ENCODE measurements at places on chromosomes 12 and 14.

GRCh38 chr14:91380123-91380522 lies 37.5 kb downstream of the CCDC88C start:
- no peak for DNase-seq

- DNase-seq, result peak; percentile 5
These were observed 415.2 kb upstream of the OR4E1 start for GRCh38 chr14:22088614-22089342.

DNA sequence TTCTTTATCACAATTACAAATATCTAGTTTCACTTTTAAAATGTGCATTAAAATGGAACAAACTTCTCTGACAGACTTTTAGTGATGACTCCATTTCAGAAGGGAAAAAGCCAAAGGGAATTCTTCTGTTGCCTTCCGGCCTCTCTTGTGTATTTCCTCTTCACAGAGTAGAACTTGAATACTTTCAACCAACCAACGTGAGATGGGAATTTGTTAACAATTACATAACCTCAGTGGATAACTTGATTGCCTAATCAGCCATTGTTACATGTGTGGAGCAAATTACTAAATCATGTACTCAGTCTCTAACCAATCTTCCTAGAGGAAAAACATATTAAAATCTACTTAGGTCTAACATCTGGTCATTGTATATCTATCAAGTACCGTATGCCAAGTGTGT lies 291.1 kb downstream of the SYT1 start:
- peak; percentile 22 for DNase-seq

DNA sequence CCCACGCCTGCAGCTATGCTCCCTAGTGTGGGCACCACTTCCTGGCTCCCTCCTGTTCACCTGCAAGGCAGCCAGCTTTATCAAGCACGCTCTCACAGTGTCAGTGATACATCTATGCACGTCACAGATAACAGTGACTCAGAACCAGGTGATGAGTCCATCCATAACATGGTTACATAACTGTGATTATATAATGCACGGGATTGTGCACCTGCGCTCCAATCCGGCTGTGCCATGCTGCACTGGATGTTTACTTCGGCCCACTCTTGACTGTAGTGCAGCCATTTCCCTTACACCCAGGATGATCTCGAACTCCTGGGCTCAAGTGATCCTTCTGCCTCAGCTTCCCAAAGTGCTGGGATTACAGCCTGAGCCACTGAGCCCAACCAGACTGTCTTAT lies 38.4 kb upstream of the CEP83 start:
- no peak for DNase-seq

DNA sequence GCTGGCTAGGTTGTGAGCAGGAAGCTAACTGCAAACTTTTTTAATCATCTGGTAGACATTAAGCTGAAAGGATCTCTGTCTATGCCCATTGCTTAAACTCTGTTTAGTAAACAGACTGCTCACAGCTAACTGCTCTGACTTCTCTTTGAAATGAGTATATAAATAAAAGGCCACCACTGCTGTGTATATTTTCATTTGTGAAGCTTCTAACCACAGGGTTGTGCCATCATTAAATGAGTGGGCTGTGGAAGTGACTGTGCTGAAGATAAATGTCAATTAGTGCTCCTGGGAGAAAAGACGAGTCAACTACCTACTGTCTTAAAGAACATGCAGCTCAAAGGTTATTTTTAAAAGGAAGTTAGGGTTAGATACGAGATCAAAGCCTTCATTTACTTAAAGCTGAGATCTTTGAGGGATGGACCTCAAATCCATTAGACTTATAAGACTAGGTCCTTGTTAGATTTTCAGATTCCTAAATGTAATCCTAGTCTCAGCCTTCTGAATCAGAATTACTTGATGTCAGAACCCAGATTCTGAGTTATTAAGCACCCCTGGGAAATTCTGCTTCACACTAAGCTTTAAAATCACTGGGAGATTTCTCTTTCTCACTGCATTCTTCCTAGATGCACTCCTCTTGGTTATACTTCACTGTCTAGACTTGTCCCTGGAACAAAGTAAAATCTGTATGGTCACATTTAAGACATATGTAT lies 213.1 kb upstream of the FLRT2 start:
- DNase-seq, result no peak

GRCh38 chr12:114218136-114218535 lies 187.8 kb downstream of the TBX5 start:
- DNase-seq, result no peak

DNA sequence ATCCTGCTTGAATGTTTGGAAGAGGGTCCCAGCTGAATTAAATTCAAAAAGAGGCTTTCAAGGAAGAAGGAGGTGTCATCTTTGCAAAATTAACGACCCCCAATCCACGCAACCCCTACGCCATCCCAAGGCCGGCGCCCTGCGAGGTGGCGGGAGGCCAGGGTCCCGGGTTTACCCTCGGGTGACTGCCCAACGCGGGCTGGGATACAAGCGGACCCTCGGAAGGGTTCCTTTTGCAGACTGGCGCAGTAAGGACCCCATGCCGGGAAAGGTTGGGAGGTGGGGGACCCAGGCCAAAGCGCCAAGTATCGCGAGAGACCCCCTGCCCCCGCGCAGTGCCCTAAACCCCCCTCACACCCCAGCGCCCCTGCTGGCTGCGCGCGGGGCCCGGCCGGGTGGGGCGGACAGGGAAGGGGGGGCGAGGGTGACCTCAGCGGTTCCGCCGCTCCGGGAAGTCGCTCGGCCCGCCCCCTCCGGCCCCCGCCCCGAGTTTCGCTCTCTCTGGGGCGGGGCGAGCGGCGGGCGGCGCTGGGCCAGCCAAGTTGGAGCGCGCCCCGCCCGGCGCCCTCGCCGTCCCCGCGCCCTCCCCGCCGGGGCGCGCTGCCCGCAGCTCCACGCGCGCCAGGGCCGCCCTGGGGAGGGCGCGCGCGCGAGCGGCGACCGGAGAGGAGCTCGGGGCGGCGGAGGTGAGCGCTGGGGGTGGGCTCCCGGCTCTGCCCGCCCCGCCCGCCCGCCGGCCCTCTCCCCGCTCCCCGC lies 708 bp upstream of the ZBTB42 start:
- no peak for DNase-seq

GRCh38 chr12:117643971-117644370 lies 282.5 kb upstream of the NOS1 start:
- no peak for DNase-seq

- DNase-seq, result no peak
These were observed 181.5 kb upstream of the ARHGAP5 start for GRCh38 chr14:31895646-31896045.

DNA sequence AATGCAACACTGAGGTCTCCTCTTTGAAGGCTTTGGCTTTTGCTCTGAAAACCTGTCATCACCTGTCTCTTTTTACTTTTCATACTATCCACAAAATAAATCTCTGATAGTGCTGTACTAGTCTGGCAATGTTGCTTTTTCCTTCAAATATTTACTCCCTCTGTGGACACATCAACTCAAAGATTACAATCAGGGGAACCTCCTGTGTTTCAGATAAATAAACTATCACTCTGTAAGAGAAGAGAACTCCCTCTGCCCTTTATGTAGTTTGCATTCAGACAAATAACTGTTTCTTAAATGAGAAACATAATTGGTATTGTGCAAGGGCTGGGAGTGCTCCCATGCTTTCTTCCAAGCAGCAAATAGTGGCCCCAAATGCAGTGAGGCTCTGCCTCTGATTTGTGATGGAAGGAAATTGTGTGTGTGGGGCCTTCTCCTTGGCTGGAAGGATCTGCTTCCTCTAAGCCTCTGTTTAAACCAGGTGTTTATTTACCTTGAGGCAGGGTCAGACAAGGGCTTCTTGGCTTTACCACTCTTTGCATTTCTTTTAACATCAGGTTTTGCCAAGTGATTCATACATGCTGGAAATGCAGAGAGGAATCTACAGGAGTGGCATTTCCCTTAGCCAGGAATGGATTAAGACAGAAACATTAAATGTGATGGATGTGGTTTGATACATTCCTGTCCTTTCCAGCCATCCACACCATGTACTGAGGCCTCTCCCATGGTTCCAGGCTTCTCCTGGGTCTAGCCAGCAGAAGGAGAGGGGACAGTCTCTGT lies 69.0 kb downstream of the AKAP6 start:
- DNase-seq, result no peak

DNA sequence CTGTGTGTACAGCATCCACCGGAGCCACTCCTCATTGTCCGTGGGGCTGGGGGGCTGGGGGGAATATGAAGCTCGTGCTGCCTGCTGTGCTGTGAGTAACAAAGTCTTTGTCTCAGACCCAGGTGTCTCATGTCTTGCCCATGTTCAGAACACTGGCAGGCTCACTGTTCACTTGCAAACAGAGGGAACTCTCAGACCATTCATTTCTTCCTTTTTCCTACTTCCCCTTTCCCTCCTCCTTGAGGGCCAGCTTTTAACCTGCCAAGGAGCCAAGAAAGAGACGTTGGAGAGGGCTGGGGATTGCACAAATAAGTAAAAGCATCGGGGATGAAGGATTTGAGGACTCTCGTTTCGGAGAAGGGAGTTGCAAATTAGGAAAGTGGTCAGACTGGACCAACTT lies 21.6 kb downstream of the GPR132 start:
- no peak for DNase-seq

GRCh38 chr14:23665302-23666016 lies 29.3 kb downstream of the DHRS2 start:
- DNase-seq, result no peak

- DNase-seq, result no peak
These were observed 11.3 kb downstream of the CACNA1C start for GRCh38 chr12:2064071-2064507.

GRCh38 chr12:46958053-46958452 lies 121.4 kb upstream of the PCED1B start:
- DNase-seq, result no peak

DNA sequence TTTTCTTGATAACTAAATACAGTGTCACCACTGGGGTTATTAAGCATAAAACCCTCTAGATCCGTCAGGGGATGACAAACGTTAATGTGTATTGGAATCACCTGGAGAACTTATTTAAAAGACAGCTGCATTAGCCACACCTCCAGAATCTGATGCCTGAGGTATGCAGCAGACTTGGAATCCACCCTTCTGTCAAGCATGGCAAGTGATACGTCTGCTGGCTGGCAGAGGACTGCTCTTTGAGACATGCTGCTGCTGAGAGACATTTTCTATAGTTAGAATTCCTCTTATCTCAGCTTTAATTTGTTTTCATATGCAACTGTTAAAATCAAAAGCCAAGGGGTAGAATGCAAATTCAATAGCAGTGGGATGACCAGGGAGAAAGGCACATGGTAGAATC lies 496.3 kb downstream of the NELL2 start:
- DNase-seq, result no peak

DNA sequence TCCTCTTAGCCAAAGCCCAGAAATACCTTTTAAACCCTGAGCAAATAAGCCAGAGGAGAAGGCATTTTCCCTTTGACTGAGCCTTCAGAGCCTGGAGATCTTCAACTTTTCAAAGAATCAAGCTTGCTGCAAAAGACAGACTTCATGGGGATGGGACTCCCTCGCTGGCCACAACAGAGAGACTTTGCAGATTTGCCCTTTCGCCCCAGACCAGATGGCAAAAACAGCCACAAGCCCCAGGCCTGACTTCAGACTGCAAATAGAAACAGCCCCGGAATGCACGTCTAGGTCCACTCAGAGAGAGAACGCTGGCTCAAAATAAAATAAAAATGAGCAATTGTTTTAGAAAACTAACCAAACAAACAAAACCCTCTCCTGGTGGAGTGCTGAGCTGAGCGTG lies 114.6 kb upstream of the MED13L start:
- no peak for DNase-seq

DNA sequence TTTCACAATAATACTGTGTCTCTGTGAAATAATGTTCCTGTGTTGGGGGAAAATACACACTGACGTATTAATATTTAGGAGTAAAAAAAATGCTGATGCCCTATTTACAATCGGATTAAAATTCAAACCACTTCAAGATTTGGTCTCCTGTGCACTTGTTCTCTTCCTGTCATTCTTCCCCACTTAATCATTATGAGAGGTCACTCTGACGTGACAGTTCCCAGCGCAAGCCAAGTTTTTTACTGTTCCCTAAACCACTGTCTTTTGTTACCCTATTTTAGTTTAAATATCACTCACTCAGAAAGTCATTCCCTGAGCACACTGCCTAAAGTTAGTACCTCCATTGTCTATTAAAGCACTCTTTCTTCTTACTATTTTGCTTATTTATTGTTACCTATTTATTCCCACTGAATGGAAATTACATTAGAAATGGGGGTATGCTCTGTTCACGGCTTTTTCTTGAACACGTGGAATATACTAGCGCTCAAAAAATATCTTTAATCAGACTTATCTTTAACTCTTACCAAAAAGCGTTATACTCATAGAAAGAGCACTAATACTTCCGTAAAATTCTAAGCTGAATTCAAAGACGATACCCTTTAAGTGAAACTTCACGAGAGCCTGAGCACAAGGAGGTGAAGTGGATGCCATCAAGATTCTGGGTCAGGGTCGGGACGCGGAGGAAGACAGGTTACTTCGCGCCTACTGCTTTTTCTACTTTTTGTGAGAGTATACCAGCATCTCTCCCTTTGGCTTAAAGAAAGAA lies 670 bp upstream of the PSMA3 start:
- DNase-seq, result no peak

- DNase-seq, result no peak
These were observed 15.5 kb downstream of the SYT1 start for GRCh38 chr12:78880078-78880477.

DNA sequence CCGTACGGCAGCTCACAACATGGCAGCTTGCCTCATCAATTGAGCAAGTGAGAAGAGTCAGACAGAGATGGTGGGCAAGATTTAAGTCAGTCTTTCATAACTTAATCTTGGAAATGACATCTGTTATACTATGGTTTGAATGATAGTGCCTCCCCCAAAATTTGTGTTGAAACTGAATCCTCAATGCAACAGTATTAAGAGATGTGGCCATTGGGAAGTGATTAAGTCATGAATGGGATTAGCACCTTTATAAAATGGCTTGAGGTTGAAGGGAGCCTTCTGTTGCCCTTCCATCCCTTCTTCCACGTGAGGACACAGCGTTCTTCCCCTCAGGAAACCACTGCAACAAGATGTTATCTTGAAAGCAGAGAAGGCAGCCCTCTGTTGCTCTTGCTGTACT lies 124.2 kb downstream of the C12orf75 start:
- DNase-seq, result no peak

DNA sequence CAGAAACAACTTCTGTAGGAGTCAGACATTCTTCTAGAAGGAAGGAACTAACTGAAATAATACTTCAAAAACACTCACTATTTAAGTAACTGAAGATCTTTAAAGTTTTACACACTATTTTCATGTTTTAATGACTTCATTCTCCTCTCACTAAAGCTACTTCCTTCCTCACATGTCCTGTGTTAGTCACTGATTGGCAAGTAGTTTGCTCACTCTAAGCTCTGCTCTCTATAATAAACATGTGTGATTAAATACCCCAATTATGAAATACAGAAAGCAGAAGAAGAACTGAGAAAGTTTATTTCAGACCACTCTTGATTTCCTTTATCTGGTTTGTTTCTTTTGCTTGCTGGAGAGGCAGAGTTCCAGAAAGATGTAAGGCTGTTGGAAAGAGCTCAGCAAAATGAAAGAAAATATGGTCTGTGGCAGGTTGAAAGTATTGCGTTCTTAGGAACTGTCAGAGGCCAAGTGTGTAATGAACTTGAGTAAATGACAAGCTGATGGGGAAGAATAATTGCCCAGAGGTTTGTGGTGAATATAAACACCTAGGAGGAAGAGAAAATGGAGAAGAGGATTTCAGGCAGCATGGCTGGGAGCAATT lies 522.0 kb upstream of the SEL1L start:
- DNase-seq, result no peak

GRCh38 chr12:56361487-56362129 lies 1.0 kb downstream of the APOF start:
- no peak for DNase-seq

GRCh38 chr12:67535176-67535575 lies 113.4 kb upstream of the DYRK2 start:
- DNase-seq, result no peak

GRCh38 chr12:130880411-130880885 lies 8.6 kb downstream of the RAN start:
- DNase-seq, result no peak
